ENCODE measurements at places on chromosomes 11 and 22. TPM values are rescaled to one million over a fixed set of nuclear protein-coding genes. Genes with fewer than 3 reads are reported as not detected.

Gene MS4A15
- not detected for total RNA-seq

DNA sequence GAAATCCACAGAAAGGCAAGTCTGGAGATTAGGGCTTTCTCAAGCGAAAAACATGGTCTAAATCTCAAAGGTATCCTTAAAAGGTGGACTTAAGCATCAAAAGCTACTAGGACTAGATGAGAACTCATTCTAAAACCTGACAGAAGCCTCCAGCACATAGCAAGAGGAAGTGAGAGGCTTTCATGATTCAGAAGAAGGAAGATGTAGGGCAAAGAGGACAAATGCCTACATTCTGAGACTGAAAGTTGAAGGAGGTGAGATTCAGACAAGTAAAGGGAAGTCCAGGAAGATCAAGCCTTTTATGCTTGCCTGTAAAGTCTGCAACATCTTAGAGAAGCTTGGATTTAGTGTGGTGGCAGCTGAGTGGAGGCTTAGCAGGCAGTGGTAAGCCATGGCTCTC lies 98.9 kb downstream of the PGR start:
- no peak for DNase-seq

Gene KCNJ11
- total RNA-seq: 0.66 TPM

- DNase-seq: no peak
Measured at GRCh38 chr11:68669301-68670090, 14.8 kb upstream of the GAL start.
